NCI-H1092 (cell line): ENCODE measurements at places on chromosomes 1 and 21.
A peak's percentile ranks its signal among the peaks of the same experiment; 100 is the strongest.

DNA sequence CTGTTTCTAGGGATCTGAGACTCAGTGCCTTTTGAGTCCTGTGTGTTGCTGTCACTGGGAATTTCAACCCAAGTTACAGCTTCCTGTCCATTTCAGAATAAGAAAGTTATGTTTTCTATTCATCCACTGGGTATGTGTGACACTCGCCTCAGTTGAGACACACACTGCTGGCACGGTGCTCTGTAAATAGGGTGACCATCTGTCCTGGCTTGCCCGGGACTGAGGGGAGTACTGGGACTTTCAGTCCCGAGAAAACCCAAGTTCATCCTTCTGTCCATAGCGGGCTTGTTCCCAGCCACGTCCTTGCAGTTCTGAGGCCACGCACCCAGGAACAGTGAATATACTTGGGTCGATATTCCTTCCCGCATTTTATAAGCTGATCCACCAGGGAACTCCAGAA, 56.3 kb upstream of the DISP3 start:
- no peak for DNase-seq

- peak; percentile 24 for DNase-seq
Measured at GRCh38 chr1:214540324-214540723, 11.1 kb downstream of the PTPN14 start.

- no peak for DNase-seq
Measured at GRCh38 chr1:177246710-177247580, 76.2 kb downstream of the BRINP2 start.

DNA sequence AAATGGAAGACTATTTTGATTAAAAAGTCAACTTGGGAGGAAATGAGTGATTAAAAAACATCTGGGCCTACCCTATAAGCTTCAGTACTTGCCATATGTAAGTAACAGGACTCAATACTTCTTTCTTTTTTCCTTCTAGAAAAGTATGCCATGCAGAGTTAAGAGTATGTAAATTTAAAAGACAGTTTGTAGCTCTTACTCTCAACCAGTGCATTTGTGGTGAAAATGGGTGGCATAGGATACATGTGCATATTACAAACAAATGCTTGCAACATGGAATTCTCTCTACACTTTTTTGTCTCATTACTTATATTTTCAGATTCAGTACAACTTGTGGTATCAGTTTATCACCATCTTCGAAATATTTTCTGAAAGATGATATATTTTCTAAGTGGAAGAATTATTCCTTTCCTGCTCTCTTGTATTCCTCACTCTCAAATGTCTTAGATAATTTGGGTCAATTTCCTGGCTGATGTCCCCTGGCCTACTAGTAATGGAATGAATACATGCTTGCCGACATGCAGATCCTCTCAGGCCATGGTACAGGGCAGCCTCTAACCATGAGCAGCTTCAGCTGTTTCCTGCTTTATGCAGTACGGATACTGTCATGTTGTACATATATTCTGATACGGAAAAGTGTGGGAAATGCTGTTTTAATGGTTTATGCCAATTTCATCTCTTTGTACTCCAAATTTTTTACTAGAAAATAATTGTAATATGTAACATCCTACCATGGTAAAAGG, 81.4 kb upstream of the ZNF326 start:
- DNase-seq, result no peak

DNA sequence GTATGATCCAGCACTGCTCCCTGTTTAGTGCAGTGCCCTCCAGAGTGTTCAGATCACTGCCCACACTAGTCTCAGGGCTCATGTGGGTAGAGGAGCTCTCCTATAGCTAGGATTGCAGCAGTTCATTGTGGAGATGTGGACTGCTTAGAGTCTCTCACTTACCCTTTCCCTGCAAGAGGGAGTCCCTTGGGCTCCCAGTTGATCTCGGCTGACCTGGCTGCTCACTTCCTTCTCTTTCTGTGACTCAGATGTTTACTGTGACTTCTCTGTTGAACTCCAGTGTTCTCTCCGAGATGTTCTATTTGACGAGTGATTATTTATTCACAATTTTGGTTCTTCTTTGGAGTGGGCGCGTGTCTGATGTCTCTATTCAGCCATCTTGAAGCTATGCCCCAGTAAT, 141.9 kb downstream of the PTBP2 start:
- no peak for DNase-seq

DNA sequence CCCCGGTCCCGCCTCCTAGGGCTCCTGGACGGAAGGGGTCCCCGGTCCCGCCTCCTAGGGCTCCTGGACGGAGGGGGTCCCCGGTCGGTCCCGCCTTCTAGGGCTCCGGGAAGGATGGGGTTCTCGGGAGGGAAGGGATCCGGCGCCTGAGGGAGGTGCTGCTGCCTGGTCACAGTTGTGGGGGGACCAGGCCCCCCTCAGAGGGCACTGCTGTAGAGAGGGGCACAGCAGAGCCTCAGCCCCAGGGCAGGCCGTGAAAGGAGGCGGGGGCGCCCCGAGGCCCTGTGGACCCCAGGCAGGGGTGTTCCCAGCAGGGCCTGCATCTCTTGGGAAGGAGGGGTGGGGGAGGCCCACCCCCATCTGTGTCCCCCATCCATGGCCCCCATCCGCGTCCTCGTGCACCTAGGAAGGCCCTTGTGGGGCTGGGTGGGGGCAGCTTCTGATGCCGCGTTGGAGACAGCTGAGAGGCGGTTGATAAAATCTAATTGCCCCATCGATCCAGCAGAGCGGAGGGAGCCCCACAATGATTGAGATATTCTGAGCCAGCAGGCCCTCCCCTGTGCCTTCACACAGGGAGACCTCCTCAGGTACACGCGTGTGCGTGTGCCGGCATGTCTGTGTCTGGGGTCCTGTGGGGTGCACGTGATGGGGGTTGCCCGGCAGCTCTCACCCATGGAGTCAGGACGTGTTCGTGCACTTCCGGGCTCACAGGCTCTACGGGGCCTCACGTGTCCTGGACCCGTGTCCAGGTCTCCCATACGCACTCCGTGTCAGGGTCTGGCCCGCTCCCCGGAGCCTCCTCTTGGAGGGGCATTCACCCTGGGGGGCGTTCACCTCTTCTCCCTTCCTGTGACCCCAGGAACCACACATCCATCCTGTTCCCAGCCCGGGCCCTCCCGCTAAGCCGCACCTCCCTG, 12.9 kb downstream of the SAMD11 start:
- no peak for DNase-seq

DNA sequence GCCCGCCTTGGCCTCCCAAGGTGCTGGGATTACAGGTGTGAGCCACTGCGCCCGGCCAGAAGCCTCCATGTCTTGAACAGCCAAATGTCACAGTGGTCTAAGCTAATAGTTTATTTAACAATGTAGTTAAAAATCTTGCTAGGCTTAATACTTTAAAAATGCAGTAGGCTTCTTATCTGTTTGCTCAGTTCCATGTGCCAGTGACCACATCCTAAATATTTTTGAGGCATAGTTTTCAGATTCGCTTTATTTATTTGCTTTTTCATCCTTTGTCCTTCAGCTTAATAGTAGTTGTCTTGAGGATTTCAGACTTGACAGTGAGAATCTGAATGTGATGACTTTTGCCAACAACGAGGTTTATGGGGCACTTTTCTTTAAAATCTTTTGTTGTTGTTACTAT, 59.9 kb upstream of the PRRX1 start:
- DNase-seq, result no peak

GRCh38 chr1:86705665-86705985, 1.2 kb downstream of the SH3GLB1 start:
- no peak for DNase-seq

DNA sequence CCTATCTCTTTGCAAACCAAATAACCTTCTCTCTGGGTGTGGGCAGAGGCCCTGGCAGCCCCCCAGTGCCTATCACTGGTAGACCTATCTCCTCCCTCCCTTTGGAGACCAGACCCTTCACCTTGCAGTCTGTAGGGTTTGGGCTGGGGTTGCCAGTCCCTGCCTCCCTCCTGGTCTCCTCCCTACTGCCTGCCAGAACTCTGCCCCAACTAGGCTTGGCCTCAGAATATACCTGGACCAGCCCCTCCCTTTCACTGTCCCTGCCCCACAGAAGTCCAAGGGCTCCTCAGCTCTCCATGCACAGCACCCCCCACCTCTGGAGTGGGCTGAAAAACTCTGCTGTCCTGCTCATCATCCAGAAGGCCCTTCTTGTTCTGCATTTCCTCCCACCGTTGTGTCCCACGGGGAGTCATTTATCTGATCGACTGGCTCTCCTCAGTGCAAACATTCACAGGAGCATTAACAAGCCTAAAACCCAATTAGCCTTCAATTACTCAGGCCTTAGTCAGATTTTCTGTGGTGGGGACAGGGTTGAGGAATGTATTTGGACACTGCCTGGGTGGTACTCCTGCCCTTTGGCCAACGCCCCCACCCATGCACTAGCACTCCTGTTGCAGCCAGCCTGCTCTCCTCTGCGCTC, 27.7 kb upstream of the DMBX1 start:
- no peak for DNase-seq

DNA sequence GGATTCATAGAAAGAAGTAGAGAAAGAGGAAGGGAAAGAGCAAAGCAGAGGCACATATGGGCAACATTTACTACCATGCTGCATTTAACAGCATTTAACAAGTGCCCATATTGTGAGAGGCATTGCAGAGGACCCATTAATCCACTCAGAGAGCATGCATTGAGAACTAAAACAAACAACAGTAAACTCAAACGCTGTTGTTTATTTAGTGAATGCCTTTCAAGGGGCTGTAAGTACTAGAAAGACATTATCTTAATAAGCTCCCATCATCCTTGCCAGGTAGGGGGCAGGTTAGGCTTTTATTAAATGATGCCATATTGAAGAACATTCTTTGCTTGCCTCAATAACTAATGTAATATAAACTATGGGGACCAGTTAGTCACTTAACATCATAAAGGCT, 254.3 kb upstream of the DAB1 start:
- DNase-seq, result peak; percentile 42

DNA sequence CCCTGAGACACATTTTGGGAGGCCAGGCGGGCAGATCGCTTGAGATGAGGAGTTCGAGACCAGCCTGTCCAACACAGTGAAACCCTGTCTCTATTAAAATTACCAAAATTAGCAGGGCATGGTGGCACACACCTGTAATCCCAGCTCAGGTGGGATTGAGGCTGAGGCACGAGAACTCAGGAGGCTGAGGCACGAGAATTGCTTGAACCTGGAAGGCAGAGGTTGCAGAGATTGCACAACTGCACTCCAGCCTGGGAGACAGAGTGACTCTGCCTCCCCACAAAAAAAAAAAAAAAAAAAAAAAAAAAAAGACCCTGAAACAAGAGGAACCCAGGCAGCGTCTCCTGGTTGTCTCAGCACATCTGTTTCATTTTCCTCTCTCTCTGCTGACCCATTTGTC, 24.2 kb downstream of the PGM1 start:
- DNase-seq, result no peak

DNA sequence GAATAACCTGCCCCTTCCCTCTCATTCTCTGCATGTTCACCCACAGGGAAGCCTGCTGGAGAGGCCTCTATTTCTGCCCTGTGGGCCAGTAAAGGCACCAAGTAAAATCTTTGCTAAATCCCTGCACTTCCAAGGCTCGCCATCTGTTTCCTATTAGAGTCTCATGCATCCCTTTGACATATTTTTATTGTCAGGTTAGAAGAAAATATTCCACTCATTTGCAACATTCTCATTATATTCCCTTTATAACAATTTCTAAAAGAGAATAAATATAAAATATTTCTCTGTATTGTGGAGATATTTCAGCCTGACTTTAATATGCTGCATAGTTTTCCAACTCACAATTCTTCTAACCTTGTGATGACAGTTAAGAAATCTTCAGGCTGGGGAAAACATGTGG, 340.4 kb upstream of the VAMP3 start:
- DNase-seq, result no peak

- DNase-seq, result no peak
Measured at GRCh38 chr1:243731974-243732625, 117.9 kb downstream of the AKT3 start.

- no peak for DNase-seq
Measured at GRCh38 chr1:19597496-19598309, 46.4 kb upstream of the NBL1 start.

- DNase-seq, result no peak
Measured at GRCh38 chr1:156503698-156504437, 3.3 kb upstream of the MEF2D start.

- no peak for DNase-seq
Measured at GRCh38 chr1:36888811-36889477, 145.4 kb downstream of the GRIK3 start.

DNA sequence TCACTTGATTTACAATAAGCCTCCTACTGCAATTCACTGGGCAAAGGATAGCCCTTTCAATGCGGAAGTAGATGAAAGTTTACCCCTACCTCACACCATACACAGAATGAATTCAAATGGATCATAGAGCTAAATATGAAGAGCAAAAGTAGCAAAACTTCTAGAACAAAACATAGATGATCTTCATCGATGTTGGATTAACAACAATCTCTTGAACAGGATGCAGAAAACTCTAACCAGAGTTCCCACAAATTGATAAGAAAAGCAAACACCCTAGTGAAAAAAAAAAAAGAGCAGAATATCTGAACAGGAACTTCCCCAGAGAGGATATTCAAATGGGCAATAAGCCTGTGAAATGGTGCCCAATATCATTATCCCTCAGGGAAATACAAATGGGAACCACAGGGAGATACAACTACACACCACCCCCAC, 1.9 kb upstream of the UBASH3A start:
- DNase-seq, result no peak

GRCh38 chr1:119007670-119008482, 19.7 kb upstream of the TBX15 start:
- no peak for DNase-seq

- DNase-seq, result peak; percentile 73
Measured at GRCh38 chr21:40386294-40386911, 460.6 kb downstream of the DSCAM start.

- no peak for DNase-seq
Measured at GRCh38 chr1:33724348-33724747, 139.5 kb upstream of the HMGB4 start.

DNA sequence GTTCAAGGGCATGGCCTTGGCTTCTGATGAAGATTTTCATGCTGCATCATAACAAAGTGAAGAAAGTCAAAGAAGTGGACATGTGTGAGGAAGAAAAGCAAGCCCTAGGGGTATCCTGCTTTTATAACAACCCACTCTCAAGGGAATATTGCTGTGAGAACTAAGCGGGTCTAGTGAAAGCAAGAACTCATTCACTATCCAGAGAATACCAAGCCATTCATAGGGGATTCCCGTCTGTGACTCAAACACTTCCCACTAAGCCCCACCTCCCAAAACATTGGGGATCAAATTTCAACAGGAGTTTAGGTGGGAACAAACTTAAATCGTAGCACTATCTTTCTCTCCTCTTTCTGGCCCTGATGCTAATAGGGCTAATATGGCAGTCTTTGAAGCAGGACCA, 98.5 kb upstream of the CTTNBP2NL start:
- DNase-seq, result no peak

GRCh38 chr21:38567335-38567969, 69.2 kb upstream of the ERG start:
- no peak for DNase-seq

DNA sequence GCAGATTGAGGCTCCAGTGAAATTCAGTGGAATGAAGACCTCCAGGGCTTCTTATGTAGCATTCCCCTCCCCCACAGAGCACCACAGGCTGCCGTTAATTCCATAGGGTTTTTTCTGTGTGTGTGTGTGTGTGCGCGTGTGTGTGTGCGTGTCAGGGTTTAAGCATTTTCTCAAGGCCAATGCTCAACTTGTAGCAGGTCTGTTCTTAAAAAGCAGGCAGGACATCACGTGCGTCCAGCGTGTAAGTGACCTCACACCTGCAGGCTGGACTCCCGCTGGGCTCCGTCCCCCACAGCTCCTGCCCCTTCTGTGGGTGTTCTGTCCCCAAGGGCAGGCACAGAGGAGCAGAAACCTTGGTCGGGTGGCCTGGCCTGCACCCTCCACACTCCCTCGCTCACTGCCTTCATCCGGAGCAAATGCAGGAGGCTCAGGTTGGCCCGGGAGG, 5.3 kb downstream of the PRDM16 start:
- no peak for DNase-seq

GRCh38 chr1:25129380-25129779, 102.9 kb downstream of the SYF2 start:
- DNase-seq, result no peak
